ENCODE measurements at places on chromosomes 6 and 20.

DNA sequence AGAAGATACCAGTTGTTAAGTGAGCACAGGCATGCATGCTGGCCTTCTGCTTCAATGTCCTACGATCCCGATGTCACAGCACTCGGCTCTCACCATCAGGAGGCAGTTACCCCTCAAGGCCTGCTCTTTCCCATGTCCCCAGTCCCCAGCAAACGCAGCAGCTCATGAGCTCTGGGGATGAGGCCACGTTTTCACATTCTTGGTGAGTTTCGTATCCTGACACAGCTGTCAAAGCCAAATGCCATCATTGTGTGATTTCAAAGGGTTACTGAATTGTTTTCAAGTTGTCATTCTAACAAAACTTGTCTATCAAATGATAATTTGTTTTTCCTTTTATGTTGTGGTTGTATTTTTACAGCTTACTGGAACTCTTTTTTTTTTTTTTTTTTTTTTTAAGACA is 226.9 kb upstream of the KCNG1 start:
- DNase-seq: no peak

DNA sequence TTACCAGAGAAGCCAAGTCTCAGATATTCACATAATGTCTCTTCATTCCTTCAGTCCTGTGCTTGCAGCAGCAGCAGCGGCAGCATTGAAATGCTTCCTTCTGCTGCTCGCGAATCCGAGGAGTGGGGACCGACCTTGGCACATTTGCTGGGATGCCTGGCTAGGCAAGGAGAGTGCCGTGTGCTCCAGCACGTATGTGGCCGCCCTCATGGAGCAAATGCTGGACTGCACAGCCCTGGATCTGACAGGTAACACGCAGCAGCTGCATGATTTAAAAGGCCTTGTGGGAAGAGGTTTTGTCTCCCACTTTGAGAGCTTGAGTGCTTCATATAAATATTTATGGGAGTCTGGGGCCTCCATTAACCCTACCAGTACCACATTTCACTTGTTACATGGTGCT is 9.9 kb downstream of the MAFB start:
- DNase-seq: no peak

- DNase-seq: peak; percentile 77
These were observed at the start of gene MICB for GRCh38 chr6:31497531-31498476. Gene MICB, plus strand, starts transcription at chr6:31498145. Its CDS starts 49 bp downstream, at chr6:31498194.

- DNase-seq: no peak
These were observed 52.2 kb downstream of the MARCKS start for GRCh38 chr6:113909224-113909856.

- DNase-seq: no peak
These were observed 203.1 kb upstream of the CNR1 start for GRCh38 chr6:88369262-88369661.

GRCh38 chr20:2051946-2052345 is 49.7 kb upstream of the STK35 start:
- no peak for DNase-seq

DNA sequence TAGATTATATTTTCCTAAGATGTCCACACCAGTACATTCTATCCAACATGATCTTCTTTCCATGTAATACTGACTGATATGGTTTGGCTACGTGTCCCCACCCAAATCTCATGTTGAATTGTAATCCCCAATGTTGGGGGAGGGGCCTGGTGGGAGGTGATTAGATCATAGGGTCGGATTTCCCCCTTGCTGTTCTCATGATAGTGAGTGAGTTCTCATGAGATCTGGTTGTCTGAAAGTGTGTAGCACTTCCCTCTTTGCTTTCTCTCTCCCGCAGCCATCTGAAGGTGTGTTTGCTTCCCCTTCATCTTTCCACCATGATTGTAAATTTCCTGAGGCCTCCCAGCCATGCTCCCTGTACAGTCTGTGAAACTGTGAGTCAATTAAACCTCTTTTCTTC is 12.2 kb upstream of the HBS1L start:
- no peak for DNase-seq

DNA sequence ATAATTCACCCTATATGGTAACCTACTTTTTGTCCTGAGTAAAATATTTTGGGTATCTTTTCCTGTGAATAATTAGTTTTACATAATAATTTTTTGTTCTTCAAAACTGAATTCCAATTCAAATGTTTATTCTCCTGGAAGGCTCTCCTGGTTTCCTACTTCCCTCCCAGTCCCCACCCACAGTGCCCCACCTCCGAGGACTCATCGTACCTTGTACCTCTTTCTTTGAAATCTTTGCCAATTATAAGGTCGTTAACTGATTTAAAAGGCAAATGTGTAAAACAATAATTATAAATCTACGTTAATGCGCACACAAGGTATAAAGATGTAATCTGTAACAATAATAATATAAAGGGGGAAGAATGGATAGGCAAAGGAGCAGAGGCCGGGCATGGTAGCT is 40.5 kb upstream of the VEGFA start:
- no peak for DNase-seq

DNA sequence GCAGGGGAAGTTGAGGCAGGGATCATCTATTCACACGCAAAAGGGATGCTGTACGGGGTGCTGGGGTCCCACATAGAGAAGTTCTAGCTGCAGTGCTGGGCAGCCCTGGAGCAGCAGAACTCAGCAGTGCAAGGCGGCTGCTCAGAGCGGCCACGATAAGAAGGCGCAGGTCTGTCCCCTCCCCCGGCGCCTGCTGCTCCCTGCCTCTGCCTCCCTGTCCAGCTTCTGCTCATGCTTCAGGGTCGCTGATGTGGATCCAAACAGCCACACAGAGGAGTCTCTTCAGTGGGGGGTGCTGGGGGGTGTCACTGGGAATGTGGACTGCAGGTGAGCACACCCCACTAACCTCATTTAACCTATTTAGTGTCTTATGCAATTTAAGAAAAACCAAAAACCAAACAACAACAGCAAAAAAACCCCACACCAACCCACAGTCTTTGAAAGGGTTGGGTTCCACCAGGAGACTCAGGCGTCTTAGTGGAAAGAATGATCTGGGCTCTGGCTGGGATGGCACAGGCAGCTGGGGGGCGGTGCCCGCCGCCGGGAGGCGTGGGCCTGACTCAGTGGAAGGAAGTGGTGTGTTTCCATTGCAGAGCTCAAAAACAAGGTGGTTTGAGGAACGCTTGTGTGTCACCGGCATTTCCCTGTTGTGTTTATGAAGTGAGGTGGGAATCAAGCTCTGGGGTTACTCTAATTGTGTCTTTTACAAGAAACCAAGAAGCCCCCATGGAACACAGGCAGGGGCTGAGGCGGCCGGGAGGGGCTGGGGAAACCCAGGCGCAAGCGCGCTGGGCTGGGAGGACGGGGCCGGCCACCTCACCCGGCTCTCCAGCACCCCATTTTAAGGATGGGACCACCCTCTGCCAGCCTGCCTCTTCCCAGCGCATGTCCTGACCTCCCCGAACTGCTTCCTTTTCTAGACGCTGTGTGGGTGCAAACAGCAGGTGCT is 55.1 kb downstream of the IRF4 start:
- peak; percentile 64 for DNase-seq

GRCh38 chr20:44738813-44739477 is 6.7 kb upstream of the KCNK15 start:
- DNase-seq: no peak

GRCh38 chr6:158808442-158808833 is 10.7 kb downstream of the EZR start:
- no peak for DNase-seq

DNA sequence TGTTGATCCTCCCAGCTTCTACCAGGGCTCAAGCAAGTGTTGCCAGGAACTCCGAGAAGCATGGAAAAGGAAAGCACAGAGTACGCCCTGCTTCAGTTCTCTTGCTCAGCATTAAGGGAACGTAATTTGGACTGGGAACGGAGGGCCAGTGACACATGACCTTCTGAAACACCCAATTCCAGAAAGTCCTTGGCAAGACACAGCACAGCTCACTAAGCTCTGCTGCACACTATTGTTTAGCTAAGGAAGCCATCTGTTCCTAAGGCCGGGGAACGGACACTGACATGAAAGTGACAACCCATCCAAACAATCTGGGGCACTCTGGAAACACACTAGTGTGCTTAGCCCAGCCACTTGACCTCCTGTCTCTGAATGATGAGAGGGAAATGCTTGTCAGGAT is 56.9 kb upstream of the NXT1 start:
- no peak for DNase-seq

DNA sequence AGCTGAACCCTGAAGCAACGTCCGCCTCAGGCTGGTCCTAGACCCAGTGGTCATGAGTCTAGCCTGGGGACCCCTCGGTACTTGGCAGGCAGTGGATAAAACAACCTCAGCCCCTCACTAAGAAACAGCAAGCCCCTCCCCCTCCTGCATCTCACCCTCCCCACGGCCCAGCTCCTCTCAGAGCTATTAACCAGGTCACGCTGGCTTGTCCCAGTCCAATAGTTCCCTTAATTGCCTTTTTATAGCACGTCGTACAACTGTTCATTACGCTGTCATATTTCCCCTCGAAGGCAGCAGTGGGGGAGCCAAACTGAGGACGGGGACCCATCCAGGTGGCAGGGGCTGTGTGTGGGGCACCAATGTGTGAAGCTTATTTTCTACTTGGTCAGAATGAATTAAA is 8.6 kb upstream of the SLC32A1 start:
- DNase-seq: no peak

- DNase-seq: no peak
These were observed 866 bp upstream of the MYO6 start for GRCh38 chr6:75748003-75748742.

DNA sequence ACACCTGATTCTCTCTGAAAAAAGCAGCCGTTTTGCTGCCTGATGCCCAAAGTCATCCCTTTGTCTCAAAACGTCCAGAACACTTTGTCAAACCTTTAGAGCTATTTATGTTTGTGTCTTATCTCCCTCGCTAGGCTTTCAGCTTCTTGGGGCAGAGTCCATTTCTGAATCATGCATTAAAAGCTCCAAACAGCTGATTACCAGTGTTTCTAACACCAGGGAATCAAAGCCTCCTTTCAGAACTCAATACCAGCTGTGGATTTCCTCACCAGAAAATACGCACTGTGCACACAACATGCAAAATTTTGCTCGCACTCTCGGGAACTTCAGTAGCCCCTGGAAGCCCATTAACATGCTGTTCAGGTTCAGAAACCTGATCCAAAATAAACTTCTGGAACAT is 333.3 kb downstream of the HACE1 start:
- DNase-seq: no peak

DNA sequence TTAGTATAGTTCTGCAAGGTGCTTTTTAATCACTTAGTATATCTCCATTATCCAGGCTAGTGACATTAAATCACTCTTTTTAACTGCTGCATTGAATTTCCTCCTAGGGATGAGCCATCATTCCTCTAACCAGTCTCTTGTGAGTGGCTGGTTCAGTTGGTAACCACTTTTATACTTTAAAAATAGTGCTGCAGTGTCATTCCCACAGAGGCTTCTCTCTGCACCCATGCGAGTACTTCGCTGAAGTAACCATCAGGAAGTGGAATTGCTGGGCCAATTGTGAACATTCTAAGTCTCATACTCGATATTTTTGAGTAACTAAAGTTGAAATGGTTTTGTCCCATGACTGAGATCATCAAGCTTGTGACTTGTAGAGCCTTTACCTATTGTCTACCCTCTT is 2.1 kb downstream of the BTN3A2 start:
- DNase-seq: no peak

GRCh38 chr6:17103715-17104114 is 1.9 kb downstream of the STMND1 start:
- no peak for DNase-seq

DNA sequence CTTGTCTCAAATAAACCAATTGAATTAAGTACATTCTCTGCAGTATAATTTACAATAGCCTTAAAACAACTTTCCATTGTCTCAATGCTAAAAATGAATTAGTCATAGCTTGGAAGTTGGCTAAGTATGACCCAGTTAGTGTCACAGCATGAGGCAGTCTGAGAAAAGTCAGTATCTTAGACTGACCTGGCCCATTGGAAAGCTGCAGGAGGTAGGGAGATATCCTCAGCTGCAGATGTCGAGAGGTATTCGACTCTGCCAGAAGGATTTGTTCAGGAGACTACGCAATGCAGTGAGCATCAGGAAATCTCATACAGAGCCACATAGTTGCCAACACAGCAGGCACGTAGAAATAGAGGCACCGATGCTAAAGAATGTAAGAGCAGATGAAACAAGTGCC is 350.9 kb upstream of the NRSN1 start:
- DNase-seq: no peak

GRCh38 chr6:44216677-44217331 is at the start of gene MYMX:
Gene MYMX, plus strand, starts transcription at chr6:44216926. Its CDS starts 546 bp downstream, at chr6:44217472.
- no peak for DNase-seq

DNA sequence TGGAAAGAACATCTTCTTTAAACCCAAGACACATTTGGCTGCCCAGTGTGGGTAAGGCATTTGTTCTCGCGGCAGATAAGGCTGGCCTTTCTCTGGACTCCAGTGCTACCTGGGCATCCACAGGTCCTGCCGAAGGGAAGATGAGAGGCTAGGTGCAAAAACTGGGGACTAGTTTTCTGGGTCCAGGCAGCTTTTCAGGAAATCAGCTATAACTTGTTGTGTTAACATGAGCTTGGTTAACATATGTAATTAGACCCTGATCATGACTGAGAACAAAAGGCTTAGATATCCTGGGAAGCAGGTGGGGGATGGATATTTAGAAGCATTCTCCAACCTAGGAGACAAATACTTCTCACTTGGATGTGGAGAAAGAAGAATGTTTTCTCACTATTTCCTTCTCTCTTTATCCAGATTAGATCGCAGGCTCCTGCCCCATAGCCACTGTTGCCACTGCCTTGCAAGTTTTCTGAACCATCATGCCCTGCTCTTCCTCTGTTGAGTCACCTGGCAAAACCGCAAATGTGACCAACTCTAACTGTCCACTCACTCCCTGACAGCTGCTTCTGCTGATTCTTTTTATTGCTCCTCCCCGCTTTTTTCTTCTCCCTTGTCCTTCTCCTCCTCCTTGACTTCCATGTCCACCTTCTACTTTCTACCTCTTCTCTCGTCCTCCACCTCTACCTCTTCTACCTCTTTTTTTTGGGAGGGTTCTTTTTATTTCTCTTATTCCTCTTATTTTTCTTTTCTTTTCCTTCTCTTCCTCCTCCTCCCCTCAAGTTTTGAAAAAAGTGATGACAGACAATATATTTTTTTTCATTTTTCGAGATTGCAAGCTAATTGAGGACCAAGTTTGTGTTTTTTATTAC is 258.1 kb downstream of the UTRN start:
- DNase-seq: no peak

- no peak for DNase-seq
These were observed 239.0 kb upstream of the KCNQ5 start for GRCh38 chr6:72382602-72383529.

DNA sequence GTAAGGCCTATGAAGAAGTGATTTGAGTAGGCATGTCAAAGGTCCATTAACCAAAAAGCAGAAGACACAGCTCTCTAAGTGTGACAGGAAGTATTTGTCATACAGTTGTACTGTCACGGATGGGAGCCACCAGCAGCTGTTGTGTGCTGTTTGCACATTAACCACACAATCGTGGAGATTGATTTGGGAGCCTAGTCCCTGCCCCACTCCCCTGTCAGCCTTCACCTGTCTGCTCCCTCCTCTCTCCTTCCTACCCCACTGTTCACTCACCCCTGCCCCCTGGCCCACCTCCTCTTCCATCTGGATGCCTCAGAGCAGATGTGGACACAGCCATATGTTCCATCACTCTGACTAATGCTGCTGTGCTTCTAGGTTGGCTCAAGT is 124.7 kb upstream of the SPACA1 start:
- DNase-seq: no peak

Measured in activated naive CD4-positive, alpha-beta T cell (primary cell).